ENCODE measurements at places on chromosomes 6 and 20. TPM values are rescaled to one million over a fixed set of nuclear protein-coding genes. Genes with fewer than 3 reads are reported as not detected.

FAM209B gene
- 0.95 TPM for total RNA-seq

DNA sequence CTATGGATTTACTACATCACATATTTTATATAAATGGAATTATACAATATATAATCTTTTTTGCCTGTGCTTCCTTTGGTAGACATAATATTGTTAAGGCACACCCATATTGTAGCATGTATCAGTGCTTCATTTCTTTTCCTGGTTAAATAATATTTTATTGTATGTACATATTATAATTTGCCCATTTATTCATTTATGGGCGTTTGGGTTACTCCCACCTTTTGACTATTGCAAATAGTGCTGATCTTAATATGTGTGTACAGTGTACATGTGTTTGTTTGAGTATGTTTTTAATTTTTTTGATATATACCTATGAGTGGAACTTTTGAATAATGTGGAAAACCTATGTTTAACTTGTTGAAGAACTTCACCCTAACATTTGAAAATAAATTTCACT lies 804.2 kb downstream of the DHX35 start:
- H3K27me3 ChIP-seq = peaks cover 2% of the 10 kb centered on the region
- no peaks in the 10 kb centered on the region for H3K36me3 ChIP-seq
- no peak overlapping the region for H3K4me3 ChIP-seq
- DNase-seq = no peak
- H3K27ac ChIP-seq = no peak overlapping the region
- H3K4me1 ChIP-seq = no peaks in the 10 kb centered on the region

GRCh38 chr6:126198631-126199030 lies 141.3 kb upstream of the CENPW start:
- no peaks in the 10 kb centered on the region for H3K4me1 ChIP-seq
- DNase-seq = no peak
- no peaks in the 10 kb centered on the region for H3K36me3 ChIP-seq

- DNase-seq = no peak
- peaks cover 12% of the 10 kb centered on the region for H3K27me3 ChIP-seq
- H3K27ac ChIP-seq = no peak overlapping the region
- no peaks in the 10 kb centered on the region for H3K4me1 ChIP-seq
These were observed 22.4 kb downstream of the JAG1 start for GRCh38 chr20:10651227-10651990.

DNA sequence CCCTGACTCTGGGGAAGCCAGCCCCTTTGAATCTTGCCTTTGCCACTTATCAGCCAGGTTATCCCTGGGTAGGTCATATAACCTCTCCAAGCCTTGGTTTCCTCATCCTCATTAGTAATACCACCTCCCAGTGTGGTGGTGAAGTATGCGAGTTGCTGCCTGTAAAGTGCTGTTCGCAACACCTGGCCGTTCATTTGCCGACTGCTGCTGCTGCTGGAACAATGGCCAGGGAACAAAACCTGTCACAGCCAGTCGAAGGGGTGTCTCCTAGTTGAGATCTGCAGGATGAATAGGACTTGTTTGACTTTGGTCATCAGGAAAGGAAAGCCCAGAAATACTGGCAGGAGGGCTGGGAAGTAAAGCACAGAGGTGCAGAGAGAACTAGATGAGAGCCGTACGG lies 6.1 kb downstream of the MANBAL start:
- no peak for DNase-seq
- peaks cover 44% of the 10 kb centered on the region for H3K4me1 ChIP-seq
- H3K27ac ChIP-seq = no peak overlapping the region
- H3K36me3 ChIP-seq = peaks cover 35% of the 10 kb centered on the region

GRCh38 chr6:133833949-133834359 lies 55.0 kb upstream of the TCF21 start:
- DNase-seq = no peak
- no peak overlapping the region for H3K27ac ChIP-seq
- H3K36me3 ChIP-seq = no peaks in the 10 kb centered on the region
- H3K4me3 ChIP-seq = no peak overlapping the region
- H3K4me1 ChIP-seq = peaks cover 5% of the 10 kb centered on the region

SLC22A23 gene
- 1.3 TPM for total RNA-seq

DNA sequence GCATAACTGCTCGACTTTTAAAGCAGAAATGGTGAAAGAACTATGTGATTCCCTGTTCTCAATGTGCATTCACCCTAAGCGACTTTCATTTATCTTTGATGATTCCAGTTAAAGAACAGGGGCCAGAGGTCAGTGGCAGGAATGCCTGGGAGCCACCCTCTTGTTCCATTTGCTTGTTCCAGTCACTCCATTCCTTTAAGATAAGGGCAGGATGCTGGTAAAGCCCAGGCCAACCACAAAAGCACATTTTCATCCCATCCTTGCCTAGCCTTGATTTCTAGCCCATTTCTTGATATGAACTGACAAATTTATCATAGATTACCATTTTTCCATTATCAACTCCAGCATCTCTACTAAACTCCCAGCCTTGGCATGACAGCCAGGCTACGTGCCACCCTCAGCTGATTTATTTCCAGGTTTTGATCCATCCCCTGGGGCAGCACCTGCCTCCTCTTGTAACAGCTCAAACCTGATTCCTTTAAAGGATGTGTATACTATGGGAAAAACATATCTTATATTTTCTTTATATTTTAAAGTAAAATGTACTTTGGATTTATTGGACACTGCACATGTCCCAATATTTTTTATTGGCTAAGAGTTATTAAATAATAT lies 19.2 kb downstream of the HMGN3 start:
- no peak for DNase-seq
- peaks cover 13% of the 10 kb centered on the region for H3K36me3 ChIP-seq
- no peak overlapping the region for H3K4me3 ChIP-seq
- no peaks in the 10 kb centered on the region for H3K4me1 ChIP-seq
- H3K27me3 ChIP-seq = no peaks in the 10 kb centered on the region

GRCh38 chr6:15581751-15582150 lies 81.1 kb downstream of the DTNBP1 start:
- peaks cover 4% of the 10 kb centered on the region for H3K36me3 ChIP-seq
- H3K4me1 ChIP-seq = peaks cover 5% of the 10 kb centered on the region
- no peak overlapping the region for H3K4me3 ChIP-seq
- no peak for DNase-seq
- H3K27me3 ChIP-seq = no peaks in the 10 kb centered on the region

DNA sequence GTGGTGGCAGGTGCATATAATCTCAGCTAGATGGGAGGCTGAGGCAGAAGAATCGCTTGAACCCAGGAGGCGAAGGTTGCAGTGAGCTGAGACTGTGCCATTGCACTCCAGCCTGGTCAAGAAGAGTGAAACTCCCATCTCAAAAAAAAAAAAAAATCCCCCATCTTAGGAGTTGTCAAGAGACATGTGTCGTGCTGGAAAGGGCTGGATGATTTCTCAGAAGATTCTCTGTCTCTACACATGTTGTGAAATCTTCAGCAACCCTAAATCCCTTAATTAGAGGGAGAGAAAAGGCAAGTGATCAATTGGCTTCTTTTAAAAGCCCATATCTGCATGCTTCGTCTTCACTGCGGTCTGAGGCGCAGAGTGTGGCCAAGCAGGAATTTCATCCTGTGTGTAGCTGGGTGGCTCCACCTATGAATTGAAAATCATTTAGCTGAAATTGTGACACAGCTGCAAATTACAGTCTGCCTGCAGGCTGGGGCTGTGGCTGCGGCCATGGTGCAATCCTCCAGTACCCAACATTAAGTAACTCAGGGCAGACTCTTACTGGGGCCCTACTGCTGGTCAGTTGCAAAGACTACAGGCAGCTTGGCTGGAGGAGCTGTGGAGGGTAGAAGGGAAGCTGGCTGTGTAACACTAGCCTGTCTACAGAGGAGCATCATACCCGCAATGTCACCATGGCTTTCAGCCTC lies 3.2 kb upstream of the TGM3 start:
- no peaks in the 10 kb centered on the region for H3K36me3 ChIP-seq
- DNase-seq = no peak
